ENCODE measurements at places on chromosomes 3 and 15. TPM values are rescaled to one million over a fixed set of nuclear protein-coding genes. Genes with fewer than 3 reads are reported as not detected.

Gene LRRC31
- not detected for total RNA-seq

Gene CPA3
- total RNA-seq, result 0.98 TPM

Gene DAZL
- not detected for total RNA-seq

Gene PLXND1
- total RNA-seq, result 568 TPM

Gene SAMMSON
- total RNA-seq, result not detected

Data from vein endothelial cell (primary cell).